GM04504 (cell line): ENCODE measurements at places on chromosomes 7 and 10.

DNA sequence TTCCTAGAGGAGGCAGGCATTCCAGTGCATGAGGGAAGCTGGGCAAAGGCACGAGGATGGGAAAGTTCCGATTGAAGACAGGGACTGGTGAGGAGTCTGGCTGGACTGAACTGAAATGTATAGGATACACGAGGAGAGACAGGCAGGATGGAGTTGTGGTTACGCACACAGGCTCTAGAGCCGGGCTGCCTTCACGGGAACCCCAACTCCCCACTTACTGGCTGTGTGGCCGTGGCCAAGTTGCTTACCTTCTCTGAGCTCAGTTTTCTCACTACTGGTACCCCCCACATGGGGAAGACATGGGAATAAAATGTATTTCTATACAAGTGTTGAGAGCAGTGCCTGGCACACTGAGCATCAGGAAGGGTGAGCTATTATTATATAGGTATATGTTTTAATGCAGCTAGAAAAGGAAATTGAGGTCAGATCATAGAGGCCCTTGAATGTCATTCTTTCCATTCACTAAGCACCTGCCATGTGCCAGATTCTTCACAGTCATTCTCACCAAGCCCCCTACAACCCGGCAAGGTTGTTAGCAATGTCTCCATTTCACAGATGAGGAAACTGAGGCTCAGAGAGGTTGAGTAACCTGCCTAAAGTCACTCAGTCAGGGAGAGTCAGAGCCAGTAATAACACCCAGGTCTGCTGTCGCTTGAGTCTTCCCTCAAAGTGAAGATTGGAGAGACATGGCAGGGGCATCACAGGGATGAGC is 9.7 kb downstream of the CHST3 start:
- no peak for DNase-seq

DNA sequence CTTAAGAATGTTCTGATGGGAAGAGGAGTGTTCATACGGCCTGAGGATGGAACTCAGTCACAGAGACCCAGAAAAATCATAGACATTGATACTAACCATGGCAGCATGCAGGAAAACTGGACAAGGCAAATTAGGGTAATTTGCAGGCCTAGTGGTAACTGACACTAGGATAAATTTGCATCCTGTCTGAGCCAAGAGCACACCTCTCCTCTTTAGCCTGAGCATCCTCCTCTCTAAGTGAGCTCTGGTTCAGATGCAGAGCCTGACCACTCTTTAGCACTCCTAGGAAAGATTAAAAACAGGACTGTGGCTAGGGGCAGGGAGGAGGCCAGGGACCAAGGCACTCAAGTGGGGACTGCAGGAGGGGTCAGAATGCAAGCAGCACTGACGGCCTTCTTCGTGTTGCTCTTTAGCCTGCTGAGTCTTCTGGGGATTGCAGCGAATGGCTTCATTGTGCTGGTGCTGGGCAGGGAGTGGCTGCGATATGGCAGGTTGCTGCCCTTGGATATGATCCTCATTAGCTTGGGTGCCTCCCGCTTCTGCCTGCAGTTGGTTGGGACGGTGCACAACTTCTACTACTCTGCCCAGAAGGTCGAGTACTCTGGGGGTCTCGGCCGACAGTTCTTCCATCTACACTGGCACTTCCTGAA is at the start of gene TAS2R41:
Gene TAS2R41, plus strand, starts transcription at position 373 of the 650 bp plus-strand sequence. Its CDS starts 0 bp downstream, at position 373.
- no peak for DNase-seq

DNA sequence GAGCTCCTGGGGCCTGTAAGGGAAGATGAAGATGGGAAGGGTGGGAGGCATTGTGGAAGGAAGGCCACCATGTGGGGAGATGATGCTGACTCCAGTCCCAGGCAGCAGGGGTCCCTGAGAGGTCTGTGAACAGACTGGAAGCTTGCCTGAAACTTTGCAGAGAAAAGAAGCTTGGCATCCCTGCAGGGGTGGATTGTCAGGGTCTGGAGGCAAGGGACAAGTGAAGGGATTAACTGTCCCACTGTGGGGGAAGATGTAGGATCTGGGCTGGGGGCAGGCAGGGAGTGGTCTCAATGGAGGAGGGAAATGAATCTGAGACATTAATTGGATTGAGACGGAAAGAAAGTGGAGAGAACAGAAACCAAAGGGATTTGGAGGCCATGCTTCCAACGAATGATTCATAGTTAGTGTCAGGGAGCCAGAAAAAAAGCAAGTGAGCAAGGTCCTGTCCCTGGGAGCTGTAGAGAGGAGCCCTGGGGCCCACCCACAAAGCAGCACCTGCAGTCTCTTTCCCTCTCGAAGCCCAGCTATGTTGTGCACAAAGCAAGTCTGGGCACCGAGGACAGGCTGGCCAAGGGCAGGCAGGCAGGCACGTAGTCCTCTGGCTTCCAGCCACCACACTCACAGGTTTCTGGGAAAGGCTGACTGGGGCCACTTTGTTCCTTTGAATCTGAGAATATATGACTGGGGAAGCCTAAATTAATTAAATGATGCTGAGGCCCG is 4.7 kb upstream of the SLC18A3 start:
- no peak for DNase-seq

DNA sequence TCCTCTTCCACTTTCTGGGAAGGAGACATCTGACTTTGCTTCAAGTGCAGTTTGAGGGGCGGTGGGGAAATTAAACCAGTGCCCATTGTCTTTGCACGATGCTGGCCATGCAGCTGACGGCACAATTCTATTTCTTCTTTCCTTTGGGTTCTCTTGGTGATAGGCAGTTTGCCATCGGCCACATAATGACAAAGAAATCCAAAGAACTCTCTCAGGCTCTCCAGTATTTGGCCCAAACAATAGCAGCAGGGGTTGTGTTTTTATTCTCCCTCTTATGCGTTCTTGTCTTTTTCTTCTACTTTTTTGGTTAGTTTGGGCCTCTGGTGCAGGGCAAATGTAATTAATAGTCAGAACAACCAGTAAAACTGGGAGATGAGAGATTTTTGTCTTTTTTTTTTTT is 147.0 kb downstream of the EMX2 start:
- DNase-seq, result no peak

DNA sequence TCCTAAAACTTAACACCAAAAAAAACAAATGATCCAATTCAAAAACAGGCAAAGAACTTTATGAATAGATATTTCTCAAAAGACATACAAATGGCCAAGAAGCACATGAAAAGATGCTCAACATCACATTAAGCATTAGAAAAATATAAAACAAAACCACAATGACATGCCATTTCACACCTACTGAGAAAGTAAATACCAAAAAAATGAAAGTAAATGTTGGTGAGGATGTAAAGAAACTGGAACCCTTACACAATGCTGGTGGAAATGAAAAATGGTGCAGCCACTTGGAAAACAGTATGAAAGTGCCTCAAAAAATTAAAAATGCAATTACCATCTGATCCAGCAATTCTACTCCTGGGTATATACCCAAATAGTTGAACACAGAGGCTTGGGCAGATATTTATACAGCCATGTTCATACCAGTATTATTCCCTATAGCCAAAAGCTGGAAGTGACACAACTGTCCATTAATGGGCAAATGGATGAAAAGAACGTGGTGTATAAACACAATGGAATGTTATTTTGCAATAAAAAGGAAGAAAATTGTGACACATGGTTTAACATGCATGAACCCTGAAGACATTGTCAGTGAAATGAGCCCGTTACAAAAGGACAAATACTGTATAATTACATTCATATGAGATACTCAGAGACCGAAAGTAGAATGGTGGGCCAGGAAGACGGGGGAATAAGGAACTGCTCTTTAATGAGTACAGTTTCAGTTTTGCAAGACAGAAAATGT is 89.0 kb downstream of the JMJD1C start:
- DNase-seq, result peak; percentile 80

DNA sequence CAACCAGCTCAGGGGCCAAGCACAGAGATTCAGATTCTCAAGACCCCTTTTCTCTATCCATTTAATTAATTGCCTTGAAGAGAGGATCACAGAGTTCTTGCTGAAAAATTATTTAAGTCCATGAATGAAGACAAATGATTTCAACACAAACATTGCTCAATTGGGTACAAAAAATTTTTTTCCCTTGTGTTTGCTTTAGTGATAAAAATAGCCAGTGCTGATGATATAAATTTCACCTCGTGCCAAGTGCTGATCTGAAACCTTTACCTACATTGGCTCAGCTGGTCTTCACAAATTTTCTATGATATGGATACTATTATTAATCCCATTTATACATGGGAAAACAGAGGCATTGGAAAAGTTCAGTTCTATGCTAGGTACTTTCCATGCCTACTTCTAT is 377.1 kb downstream of the NRG3 start:
- no peak for DNase-seq

- DNase-seq, result no peak
Measured at GRCh38 chr7:112566442-112567324, 85.9 kb downstream of the LSMEM1 start.

GRCh38 chr7:77944183-77945182 is 145.9 kb downstream of the PHTF2 start:
- no peak for DNase-seq

GRCh38 chr10:3033925-3034324 is 33.4 kb upstream of the PFKP start:
- no peak for DNase-seq

DNA sequence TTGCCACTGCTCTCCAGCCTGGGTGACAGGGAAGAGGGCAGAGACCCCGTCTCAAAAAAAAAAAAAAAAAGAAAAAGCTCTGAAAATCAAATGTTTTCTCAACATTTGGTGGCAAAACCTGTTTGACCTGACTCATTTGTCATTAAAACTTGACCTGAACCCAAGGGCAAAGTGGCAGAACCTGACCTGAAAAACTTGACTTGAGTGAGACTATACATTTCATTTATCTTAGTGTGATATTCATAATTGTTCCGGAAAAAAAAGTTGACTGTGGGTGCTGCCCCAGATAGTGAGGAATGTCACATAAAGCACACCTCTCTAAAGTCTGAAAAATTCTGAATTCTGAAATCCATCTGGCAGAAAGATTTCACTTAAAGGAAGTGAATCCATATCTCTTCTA is 2.3 kb upstream of the TAX1BP1 start:
- no peak for DNase-seq

DNA sequence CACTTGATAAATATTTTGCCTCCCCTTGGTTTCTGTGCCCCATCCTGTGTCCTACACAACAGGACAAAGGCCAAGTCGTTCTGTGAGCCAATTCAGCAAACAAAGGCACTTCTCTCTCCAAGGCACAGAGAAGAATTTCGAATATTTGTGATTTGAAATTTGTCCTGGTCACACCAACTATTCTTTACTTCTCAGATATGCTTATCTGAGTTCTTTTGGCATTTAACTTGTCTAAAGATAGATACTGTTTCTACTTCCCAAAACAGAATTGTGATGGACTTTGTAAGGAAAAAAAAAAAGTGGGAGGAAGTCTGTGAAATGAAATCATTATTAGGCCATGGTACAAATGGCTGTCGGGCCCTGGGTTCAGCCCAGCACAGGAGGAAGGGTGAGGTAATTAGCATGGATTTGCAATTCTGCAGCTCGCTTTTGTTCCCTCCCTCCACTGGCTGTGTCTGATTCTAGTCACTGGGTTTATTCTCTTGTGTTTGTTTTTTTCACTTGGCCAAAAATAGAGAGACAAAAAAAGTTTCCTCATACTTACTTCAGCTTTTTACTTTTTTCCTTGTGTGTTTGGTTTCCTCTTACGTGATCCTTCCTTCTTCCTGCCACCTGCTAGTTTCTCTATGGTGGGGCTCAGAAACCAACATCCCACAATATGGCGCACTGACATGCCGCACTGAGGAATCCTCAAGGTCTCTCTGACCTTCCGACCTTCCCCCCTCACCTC is 108.2 kb upstream of the MKLN1 start:
- DNase-seq, result no peak

GRCh38 chr10:600876-601659 is 88.4 kb downstream of the DIP2C start:
- DNase-seq, result no peak

DNA sequence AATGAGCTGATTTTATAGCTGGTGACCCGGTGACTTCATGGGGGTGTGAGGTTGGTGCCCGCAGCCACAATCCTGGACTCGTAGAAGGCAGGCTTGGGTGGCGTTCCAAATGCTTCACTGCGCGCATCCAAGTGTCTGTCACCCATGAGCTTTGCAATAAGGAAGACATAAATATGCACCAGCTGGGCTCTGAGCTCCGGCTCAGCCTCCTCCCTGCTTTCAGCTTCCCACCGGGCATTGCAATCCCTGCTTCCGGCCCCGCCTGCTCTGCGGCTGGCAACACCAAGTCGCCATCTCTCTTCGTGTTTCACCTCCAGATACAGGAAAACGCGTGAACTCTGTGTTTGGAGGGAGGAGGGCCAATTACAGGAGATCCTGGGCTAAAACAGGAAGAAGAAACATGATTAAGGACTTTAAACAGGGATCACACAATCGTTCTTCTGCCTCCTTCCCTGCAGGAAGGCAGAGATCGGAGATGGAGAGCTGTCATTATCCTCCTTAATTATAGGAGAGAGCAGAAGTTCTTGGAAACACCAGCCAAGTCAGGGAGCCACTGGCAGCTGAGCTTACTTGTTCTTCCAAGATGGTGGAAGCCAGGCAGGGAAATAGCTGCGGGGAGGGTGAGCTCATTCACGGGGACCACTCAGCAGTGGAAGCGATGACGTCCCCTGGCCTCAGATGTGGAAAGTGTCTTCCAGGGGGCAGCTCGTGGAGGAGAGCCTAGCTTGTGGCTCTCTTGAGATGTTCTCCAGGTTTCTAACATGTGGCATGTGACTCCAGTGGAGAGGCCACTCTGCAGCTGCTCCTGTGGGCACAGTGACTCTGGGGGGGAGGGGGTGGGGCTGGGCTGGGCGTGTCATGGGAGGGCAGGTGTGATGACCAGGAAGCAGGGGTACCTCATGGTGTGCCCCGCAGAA is 134.9 kb downstream of the CAMK1D start:
- no peak for DNase-seq

DNA sequence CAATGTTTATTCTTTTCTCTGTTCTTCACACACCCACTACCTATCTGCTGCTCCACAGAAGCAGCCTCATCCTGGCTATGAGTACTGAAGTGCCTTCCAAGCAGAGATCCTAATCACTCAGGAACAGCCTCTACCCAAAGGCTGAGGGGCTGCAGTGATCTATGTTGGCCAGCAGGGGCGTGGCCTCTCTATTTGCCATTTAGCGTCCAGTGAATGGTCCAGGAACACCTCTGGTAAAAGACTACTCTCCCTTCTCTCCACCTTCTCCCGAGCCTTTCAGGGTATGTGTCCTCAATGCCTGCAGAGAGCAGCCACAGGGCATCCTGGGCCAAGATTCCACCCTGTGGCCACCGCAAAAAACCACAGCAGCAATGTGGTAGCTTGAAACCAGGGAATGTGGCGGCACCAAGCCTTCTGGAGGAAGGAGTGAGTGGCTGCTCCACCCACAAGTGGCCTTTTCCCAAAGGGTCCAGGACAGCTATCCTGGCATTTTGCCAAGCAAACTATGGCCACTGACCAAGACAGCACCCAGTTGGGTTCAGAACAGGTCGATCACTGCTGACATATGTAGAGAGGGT is 70.9 kb downstream of the SYPL1 start:
- no peak for DNase-seq

GRCh38 chr7:125636320-125636962 is 706.8 kb upstream of the POT1 start:
- no peak for DNase-seq

- no peak for DNase-seq
Measured at GRCh38 chr10:33143160-33143728, 185.2 kb upstream of the ITGB1 start.

DNA sequence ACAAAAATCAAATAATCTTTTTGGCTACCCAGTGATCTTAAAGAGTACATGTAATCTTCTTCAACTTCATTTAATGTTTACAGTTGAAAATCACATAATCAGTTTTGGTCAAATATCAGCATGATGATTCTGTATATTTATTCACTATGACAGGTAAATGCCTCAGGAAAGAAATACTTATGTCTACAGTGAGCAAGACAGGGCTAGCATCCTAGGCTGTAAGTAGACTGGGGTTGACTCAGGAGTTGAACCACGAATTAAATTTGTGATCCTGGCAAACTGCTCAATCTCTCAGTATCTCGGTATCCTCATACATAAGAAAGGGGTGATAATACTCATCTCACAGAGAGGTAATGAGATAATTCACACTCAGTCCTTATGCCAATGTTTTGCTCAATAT is 71.8 kb downstream of the SEMA3D start:
- DNase-seq, result no peak
